SJCRH30 (cell line): ENCODE measurements at places on chromosomes 11 and 22.
A peak's percentile ranks its signal among the peaks of the same experiment; 100 is the strongest.

DNA sequence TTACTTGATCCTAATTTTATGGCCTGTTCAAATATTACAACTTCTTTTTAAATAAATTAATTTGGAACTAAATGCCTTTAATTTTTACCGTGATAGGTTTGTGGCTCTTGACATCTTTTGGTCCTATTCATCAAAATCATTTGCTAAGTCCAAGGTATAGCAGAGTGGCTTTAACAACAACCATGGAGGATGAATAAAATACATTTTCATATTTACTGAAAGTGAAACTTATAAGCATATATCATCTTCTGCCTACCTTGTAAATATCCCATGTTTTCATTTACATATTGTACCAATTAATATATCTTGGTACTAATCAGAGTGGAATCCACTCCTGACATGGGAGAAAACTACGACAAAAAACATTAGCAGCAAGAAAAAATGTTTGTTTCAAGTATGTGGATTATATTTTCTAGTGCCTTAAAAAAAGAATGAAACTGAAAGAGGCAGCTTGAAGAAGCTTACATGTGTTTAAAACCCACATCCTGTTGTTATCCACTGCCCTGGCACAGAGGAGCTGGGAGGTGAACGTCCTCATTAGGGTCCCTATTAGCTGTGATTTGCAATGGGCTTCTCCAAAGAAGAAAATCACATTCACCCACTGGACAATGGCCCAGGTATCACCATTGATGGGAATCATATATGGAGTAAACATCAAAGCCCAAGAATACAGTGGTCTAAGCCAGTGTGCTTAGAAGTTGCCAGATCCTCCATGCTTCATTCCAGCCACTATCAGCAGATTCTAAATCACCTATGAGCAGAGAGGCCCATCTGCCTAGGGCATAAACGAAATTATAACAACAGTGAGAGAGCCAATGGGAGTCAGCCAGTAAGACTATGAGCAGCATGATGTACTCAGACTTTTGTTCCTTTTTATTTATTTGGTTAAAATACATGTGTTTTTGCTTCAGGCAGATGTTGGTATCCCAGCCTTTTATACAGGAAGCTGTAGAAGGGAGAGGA is 84.7 kb downstream of the MAML2 start:
- no peak for DNase-seq

- DNase-seq: no peak
Observed at GRCh38 chr11:35235936-35236666, 97.1 kb downstream of the CD44 start.

DNA sequence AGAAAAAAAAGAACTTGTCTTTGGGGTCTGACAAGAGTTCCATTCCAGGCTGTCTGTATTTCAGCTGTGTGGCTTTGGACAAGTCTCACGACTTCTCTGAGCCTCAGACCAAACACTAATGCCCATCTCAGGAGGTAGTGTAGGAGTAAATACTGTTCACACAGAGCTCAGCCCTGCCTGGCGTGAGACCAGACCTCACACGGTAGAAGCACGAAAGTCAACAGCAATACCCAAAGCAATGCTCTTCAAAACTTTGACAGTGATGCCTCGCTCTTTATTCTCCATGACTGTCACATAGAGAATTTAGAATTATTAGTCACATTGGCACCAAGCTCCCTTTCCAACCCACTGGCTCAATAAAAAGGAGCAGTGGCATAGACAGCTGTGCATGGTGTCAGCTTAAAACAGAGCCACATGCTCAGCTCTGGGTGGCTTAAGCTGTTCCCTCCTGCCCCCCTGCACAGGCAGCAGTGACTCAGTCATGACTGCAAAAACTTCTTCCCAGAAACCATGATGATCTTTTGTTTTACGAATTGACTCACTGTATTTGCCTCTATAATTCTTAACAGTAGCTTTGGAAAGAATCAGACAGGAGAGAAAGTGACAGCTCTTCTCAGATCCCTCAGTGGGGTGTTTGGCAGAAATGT is 74.0 kb upstream of the PHF21B start:
- peak; percentile 38 for DNase-seq

GRCh38 chr11:128669506-128670270 is 24.2 kb upstream of the FLI1 start:
- no peak for DNase-seq

DNA sequence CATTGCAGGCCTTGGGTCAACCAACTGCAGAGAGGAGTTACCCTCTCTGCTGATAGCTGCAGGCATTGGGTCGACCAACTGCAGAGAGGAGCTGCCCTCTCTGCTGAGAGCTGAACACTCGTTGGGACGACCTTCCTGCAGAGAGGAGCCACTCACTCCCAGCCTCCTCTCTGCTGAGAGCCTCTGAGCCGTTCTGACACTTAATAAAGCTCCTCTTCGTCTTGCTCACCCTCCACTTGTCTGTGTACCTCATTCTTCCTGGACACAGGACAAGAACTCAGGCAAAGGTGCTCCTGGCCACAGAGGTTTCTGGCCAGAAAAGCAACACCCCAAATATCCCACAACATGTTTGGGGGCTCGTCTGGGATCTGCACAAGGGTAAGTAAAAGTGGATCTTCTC is 7.5 kb upstream of the PKP3 start:
- no peak for DNase-seq
